Hippocampal formation (tissue), 2 donors: ENCODE measurements at places on chromosomes 6 and 20.

DNA sequence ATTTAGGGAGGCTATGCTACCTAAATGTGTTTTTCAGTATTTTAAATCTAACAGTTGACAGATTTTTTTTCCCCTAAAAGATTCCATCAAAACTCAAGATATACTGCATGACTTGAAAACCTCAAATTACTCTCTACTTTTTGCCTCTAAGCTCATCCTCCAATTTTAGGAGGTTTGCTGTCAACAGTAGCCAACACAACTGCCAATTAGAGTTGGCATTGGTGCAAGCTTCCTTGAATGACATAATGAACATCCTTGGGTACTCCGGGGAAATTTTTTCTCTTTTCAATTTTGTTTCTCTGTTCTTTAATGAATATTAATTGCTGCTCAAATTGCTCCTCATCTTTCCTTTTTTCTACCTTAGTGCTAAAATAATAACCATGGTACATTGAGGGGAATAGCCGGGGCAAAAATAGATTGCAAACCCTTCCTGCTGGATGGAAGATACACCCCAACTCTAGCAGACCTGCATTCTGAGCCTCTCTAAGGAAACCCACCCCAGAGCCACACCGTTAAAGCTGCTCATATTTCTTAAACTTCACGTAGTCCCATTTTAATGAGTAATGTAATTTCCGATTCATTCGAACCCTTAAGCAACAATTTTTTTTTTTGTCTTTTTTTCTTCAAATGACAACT is 34.3 kb downstream of the SLC22A23 start:
- no peak for DNase-seq

- DNase-seq = no peak
Measured at GRCh38 chr6:24327756-24328155, 30.1 kb downstream of the DCDC2 start.

DNA sequence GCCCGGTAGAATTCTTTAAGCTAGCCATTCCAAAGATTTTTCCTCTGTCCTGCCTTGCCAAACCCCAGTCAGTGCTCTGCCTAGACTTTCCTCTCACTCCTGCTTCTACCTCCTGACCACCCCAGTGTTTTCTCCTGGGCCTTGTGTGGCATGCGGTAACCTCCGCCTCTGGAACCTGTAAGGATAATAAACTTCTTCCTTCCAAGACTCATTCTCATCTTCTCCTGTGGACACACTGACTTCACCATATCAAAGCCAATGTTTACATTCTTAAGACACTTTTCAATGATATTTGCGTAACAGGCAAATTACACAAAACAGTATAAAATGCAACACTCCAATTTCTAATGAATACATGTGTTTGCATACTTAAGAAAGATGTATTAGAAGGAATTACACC is 354.6 kb downstream of the RNF144B start:
- DNase-seq = no peak

DNA sequence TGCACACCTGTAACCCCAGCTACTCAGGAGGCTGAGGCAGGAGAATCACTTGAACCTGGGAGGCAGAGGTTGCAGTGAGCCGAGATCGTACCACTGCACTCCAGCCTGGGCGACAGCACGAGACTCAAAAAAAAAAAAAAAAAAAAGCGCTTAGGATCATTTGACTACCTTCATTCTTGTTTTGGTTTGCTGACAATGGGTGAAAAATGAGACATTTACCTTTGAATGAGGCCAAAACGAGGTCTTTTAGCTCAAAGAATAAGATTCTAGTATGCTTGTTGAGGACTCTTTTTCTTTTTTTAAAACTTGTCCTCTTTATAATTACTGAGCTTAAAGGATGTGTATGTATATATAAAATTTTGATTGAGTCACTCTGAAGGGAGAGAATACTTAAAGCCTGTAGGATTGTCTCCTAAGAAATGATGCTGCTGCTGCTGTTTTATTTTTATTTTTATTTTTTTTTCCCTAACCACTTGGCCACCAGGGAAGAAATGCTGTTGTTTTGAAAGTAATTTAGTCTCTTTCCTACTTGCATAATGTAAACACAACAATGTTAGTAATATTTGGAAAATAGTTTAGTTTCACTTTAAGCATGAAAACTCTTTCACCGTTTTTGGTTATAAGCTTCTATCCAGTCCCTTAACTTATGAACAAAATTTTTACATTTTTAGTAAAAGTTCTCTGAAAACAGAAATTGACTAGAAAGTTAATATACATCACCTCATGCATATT is 7.9 kb downstream of the UBR2 start:
- no peak for DNase-seq

GRCh38 chr6:112017760-112018537 is 36.0 kb upstream of the CCN6 start:
- DNase-seq = no peak

DNA sequence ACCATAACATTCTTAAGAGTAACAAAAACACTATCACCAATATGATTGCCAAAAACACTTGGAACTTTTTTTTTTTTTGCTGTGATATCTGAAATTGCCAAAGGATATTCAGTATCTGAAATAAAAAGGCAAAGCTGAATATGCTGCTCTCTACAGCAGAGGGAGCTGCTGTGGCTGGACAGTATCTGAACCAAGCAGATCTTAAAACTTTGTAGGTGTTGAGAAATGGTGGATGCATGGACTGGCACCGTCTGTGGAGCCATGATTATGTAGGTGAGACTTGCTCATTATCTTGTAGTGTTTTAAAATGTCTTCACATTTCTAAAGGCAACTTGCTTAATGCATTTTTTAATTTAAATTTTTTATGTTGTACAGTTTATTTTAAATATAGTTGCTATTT is 9.2 kb downstream of the PDCD2 start:
- DNase-seq = no peak

GRCh38 chr6:45377043-45377553 is 636 bp downstream of the SUPT3H start:
- DNase-seq = no peak

DNA sequence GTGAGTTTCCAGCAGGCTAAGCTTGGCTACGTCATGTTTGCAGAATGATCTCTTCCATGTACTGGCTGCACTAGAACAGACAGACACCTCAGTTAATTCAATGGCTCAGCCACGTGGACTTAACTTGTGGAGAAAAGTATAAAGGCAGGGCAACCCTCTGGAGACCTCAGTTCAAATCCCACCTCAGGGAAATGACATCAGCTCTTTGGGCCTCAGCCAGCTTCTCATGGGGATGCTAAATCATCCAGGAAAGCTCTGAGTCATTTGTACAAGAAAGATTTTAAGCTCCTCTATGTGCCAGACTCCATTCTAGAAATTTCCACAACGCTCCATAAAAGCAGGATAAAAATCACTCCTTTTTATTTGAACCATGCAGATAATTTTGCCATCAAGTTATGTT is 128.5 kb upstream of the SALL4 start:
- DNase-seq = no peak

DNA sequence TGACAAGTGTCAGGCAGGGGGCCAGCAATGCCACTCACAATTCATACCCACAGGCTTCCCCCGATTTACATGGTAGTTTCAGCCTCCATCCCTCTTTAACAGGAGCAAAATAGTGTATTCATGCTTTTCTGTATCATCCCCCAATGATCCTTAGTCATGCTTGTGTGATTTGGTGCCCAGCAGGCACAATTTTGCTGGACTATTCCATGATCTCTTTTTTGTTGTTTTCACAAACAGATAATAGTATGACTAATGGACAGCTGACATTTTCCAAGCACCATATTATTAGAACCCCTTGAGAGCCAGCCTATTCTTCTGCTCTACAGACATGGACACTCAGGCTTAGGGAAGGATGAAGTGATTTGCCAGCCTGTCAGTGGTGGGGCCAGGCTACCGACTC is 128.2 kb upstream of the RIPOR2 start:
- DNase-seq = no peak

GRCh38 chr6:129583866-129584265 is 126.1 kb downstream of the ARHGAP18 start:
- no peak for DNase-seq

GRCh38 chr6:106122938-106123656 is 37.0 kb downstream of the PRDM1 start:
- no peak for DNase-seq

- peak; percentile 92 for DNase-seq
Measured at GRCh38 chr20:33945391-33946081, 48.2 kb upstream of the RALY start.

DNA sequence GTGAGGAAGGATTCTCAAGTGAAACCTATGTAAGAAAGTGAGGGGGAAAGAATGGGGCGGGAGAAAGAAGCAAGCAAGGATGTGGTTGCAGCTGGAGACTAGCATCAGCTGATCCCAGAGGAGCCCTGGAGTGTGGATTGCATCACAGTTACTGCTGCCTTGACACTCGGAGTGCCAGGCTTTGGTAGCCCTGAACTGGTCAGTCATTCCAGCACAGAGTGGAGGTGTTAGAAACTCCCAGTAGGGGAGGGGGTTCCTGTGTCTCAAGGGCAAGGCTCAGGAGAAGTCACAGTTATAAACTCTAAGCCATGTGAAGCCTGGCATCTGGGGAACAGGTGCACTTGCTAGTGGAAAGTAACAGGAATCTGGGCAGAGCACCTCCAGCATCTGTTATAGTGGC is 23.5 kb downstream of the SNAP25 start:
- no peak for DNase-seq

DNA sequence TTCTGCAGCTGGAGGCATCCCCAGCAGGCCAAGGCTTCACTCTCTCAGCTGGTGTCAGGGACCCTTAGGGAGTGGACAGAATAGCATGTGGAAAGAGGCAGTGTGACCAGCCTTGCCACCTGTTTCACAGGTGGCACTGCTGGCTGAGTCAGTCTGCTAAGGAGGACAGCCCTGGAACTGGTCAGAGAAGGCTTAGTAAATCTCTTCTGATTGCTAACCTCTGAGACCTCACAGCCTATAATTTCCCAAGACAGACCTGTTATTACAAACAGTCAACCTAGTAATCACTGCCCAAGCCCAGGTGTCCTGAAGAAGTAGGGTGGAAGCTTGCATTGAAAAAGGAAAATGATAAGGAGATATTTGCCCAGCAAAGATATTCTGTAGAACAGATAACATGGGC is 26.4 kb upstream of the PAQR8 start:
- DNase-seq = no peak

GRCh38 chr6:39898625-39899024 is 35.6 kb downstream of the MOCS1 start:
- DNase-seq = no peak

- DNase-seq = peak; percentile 66
Measured at GRCh38 chr6:151389618-151390275, 1.6 kb downstream of the ZBTB2 start.

DNA sequence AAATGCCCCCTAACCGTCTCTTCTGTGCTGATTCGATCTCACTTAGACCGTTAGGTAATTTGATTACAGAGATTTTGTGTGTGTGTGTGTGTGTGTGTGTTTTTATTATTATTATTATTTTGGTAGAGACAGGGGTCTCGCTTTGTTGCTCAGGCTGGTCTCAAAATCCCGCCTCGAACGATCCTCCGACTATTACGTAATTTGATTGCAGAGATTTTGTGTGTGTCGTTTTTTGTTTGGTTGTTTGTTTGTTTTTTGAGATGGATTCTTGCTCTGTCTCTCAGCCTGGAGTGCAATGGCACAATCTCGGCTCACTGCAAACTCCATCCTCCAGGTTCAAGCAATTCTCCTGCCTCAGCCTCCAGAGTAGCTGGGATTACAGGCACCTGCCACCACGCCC is 28.3 kb downstream of the FOXF2 start:
- no peak for DNase-seq

GRCh38 chr6:80537118-80537972 is 430.9 kb downstream of the BCKDHB start:
- no peak for DNase-seq

DNA sequence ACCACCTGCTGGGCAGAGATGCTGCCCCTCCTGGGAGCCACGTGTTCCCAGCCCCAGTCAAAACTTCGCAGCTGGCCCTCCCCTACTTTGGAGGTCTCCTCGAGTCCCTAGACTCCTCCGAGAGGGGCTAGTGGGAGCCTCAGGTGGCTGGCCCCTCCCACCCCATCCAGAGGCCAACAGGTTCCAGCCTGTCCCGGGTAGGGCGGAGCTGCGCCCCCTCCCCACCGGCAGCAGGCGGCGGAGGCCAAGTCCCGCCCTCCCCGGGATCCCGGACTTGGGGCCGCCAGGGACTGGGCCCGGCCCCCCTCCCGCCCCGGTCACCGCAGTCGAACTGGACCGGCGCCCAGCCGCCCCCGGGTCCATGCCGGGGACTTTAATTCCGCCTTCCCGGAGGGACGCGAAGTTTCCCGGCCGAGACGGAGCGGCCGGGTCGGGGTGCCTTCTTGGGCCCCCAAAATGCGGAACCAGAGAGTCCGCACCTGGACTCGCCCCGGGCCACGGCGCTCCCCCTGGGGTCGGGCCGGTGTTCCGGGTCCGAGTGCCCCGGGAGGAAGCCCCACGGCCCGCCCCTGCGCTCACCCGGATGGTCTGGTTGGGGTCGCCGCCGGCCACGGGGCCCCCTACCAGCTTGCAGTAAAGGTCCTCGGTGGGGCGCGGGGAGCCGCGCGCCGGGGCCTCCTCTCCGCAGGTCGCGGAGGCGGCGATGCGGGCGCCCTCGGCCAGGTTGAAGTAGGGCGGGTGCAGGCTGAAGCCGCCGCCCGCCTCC is 559 bp downstream of the LAMA5 start:
- DNase-seq = no peak

DNA sequence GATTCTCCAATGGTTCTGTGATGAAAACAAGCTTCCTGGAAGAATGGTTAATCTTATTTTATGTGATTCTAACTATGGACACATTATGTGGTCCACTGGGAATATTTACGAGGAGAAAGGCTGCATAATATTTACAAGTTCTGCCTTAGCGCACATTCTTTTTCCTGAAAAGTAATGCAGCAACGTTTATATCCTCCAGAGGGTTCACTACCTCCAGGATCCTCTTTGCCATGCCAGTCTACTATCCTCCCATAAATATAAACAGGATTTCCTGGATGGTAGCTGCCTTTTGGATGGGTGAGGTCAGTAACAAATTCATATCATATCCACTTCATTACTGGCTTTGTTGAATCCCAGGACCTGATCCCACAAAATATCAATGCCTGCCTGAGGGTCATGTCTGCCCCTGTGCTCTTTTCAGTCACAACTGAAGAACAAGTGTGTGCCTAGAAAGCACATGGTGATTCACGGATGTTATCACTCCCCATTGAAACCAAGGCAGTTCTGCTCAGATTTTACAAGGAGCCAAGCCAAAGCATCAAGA is 30.4 kb downstream of the ADGRF5 start:
- no peak for DNase-seq

- no peak for DNase-seq
Measured at GRCh38 chr6:46651816-46652215, 802 bp downstream of the CYP39A1 start.

- no peak for DNase-seq
Measured at GRCh38 chr6:136766274-136766673, 26.0 kb downstream of the MAP3K5 start.

GRCh38 chr6:148952147-148953035 is 205.6 kb downstream of the UST start:
- no peak for DNase-seq

DNA sequence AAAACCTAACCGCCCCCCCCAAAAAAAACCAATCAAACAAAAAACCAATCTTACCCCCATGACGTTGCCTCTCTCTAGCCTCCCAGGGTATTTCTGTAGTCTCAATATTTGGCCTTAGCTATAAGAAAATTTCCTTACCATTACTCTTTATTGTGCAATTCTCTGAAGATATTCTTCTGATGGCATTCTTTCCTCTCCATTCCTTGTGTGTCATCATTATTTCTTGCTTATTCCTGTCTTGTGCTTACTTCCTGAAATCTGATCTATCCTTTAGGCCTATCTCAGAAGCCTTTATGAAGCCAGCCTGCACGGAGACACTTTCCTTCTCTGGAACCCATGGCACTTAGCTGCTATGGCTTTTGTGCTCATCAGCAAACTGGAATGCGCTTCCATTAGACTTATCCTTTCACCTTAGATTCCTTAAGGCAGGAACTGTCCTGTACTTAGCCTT is 65.9 kb upstream of the DDR1 start:
- DNase-seq = no peak
